ENCODE measurements at places on chromosomes 1 and 21.
A peak's percentile ranks its signal among the peaks of the same experiment; 100 is the strongest.

DNA sequence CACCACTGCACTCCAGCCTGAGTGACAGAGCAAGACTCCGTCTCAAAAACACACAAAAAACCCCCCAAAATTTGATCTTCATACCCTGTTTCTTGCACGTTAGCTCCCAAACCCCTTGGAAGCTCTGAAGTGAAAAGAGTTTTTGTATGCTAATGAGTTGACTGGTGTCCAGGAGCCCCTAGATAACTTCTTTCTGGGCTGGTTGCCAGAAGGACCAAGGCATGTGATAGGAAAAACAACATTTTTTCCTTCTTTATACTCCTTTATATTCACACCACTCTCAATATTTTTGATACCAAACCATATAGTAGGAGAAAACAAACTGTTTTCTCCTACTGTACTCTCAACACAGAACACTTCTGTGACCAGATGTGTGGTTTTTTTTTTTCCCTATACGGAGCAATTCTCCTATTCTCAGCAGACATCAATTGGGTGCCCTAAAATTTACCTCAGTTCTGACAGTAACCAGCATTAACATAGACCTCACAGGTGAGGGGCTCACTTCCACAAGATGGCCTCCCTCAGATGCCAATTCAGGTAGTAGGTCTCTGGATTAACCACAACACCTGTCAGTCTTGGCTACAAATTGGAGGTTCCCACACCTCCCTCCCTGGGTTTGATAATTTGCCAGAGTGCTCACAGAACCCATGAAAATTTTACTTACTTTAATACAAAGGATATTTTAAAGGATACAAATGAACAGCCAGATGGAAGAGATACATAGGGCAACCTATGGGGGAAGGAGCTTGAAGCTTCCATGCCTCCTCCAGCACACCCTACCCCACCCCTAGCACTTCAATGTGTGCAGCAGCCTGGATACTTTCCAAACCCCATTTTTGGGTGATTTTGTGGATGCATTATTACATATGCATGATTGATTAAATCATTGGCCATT, 25.6 kb downstream of the ZYG11B start:
- no peak for DNase-seq

- DNase-seq: no peak
These were observed 77.4 kb upstream of the BACH1 start for GRCh38 chr21:29221253-29221744.

- DNase-seq: no peak
These were observed 53.9 kb upstream of the ASPM start for GRCh38 chr1:197200272-197200899.

DNA sequence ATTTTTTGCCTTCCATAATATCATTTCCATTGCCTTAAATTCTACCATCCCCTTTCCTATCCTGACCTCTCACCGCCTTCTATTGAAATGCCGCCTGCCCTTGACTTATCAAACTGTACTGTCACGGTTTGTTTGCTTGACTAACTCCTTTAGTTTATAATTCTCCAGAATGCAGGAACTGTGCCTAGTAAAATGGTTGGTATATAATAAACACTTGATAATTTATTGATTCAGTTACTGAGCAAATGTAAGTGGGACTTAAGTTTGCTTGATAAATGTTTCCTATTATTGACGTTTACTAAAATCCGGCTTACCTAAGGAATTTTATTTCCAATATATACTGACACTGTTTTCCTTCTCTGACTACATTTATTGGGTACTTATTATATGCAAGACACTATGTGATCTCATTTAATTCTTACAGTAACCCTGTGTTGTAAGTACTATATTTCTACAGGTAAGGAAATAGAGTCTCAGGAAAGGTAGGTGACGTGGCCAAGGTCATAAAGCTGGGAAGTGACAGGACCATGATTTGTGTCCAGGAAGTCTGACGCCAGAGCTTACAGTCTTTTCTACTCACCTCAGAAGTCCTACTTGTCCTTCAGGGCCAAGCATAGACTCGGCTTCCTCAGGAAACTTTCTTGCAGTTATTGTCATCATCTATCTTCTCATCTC, 35.7 kb downstream of the DPT start:
- no peak for DNase-seq

- no peak for DNase-seq
These were observed 453.6 kb downstream of the LTN1 start for GRCh38 chr21:28538987-28539622.

- DNase-seq: peak; percentile 98
These were observed 31.9 kb downstream of the ZNF648 start for GRCh38 chr1:182029379-182030331.

- DNase-seq: no peak
These were observed 82.4 kb downstream of the PBX1 start for GRCh38 chr1:164641353-164641730.

Data from NCI-H345 (cell line).